ENCODE measurements at places on chromosomes 12 and 14. TPM values are rescaled to one million over a fixed set of nuclear protein-coding genes. Genes with fewer than 3 reads are reported as not detected.

KRT75 gene
- total RNA-seq: not detected

MYH6 gene
- total RNA-seq: not detected

MYO1A gene
- total RNA-seq: not detected

NPFF gene
- not detected for total RNA-seq

TAS2R50 gene
- 4.6 TPM for total RNA-seq

KRT3 gene
- total RNA-seq: not detected

AMDHD1 gene
- 1.3 TPM for total RNA-seq

SCARB1 gene
- total RNA-seq: 58.6 TPM

SPIC gene
- not detected for total RNA-seq

CCDC197 gene
- total RNA-seq: not detected

BIN2 gene
- total RNA-seq: 26.2 TPM

MUCL1 gene
- total RNA-seq: not detected

MTRFR gene
- total RNA-seq: 10.2 TPM

IRAK3 gene
- 94.2 TPM for total RNA-seq

GALNT9 gene
- total RNA-seq: not detected

CNTN1 gene
- 2.2 TPM for total RNA-seq

ORAI1 gene
- 6.8 TPM for total RNA-seq

CDKN1B gene
- total RNA-seq: 76.0 TPM

PTGES3 gene
- total RNA-seq: 89.5 TPM
